Stimulated activated CD4-positive, alpha-beta T cell treated with anti-CD3 and anti-CD28 coated beads, TNF-alpha, amount 100 ng/mL, for 48 hours (primary cell): ENCODE measurements at places on chromosomes 6 and 20.

DNA sequence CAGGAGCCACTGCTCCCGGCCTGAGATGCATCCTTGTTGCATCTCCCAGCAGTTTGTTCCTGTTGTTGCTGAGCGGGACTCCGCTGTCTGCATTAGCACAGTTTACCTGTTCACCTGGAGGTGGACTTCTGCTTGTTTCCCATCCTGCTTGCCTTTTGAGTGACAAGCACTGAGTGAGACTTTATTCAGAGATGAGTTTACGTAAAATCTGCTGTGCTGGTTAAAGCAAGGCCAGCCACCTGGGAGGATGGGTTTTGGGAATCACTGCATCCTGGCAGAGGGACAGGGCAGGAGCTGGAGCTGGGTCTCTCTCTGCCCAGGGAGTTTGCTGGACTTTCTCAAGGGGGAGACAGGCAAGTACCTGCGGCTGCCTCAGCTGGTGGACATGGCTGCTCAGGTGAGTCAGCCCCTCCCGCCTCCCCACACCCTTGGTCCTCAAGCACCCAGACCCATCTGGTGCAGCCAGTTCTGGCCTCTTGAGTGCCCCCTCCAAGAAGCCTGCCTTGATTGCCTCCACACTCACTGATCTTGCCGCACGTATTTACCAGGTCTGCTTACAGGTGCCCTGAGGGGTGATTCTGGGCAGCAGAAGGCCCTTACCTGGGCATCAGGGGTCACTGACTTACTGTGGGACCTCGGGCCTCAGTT lies 55.5 kb downstream of the SRC start:
- DNase-seq, result no peak

- DNase-seq, result no peak
These were observed 232.3 kb upstream of the DTNBP1 start for GRCh38 chr6:15894973-15895725.

- DNase-seq, result no peak
These were observed 76.8 kb upstream of the SYNDIG1 start for GRCh38 chr20:24392612-24393011.

DNA sequence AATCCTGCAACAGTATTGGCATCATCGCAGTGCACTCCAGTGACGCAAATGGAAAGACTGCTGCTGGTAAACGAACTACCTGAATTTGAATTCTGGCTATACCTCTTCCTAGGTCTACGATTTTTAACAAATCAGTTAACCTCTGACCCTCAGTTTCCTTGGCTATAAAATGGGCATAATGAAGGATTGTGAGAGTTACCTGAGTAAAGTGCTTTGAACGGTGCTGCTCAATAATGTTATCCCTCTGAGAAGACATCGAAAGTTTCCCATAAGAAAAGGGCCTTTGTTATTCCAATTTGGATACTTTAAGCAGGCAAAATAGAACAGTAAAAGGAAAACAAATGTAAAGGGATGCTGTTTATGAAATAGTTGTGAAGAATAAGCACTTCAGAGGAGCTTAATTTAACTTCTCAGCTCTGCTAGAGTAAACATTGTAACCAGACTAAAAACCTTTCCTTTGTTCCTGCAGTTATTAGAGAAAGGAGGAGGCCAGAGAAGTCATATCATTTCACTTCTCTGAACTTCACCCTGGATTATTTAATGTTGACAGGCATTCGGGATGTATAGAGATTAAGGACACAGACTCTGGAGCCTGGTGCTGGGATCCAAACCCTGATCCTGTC lies 5.8 kb downstream of the SGK1 start:
- no peak for DNase-seq

GRCh38 chr6:134452906-134453305 lies 135.0 kb upstream of the SGK1 start:
- no peak for DNase-seq

- no peak for DNase-seq
These were observed 18.1 kb upstream of the CEBPB start for GRCh38 chr20:50172347-50173013.

- no peak for DNase-seq
These were observed 34.3 kb downstream of the SRC start for GRCh38 chr20:37379967-37380828.

DNA sequence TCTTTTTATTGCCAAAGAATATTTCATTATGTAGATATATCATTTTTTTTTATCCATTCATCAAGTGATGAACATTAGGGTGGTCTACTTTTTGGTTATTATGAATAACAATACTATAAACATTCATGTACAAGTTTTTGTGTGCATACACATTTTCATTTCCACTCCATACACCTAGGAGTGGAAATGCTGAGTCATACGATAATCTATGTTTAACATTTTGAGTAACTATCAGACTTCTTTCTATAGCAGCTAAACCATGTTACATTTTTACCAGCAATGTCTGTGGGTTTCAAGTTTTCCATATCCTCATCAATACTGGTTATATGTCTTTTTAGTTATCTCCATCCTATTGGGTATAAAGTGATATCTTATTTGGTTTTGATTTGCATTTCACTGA lies 65.7 kb downstream of the PRSS35 start:
- DNase-seq, result no peak

DNA sequence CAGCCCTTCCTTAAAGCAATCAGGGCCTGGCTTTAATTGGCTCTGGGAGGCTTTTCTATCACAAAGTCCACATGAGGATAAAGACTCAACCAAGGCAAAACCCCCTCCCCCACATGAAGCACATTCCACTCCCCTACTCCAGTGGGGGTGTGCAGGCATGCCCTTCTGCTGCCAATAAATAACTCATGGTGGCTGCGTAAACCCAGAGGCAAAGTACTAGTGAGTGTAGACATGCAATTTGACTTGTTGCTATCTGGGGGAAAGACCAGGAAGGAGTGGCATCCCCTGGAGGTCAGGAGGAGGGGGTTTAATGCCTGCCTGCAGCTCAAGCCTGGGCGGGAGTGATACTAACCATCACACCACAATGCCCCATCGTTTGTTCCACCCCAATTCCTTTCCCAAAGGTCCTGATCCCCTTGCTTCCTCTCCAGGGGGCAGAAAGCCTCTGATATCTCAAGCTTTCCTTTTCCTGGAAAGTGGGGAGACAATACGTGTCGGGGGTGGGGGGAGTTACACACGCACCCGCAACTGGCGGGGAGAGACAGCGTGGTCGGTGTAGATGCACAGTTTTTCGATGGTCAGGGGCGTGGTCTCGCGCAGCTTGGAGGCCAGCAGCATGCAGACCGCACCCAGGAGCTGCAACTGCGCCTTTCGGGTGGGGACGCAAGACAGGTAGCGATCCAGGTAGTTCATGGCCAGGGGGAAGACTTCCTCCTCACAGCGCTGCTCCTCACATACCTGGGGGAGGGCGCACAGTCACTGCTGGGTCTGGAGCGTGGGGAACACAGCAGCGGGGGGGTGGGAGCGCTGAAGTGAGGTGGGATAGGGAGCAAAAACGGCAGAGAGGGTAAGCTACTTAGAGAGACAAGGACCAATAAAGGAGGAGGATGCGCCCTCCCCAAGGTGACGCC lies 1.5 kb downstream of the CCND3 start:
- no peak for DNase-seq

GRCh38 chr6:152050451-152051195 lies 243.1 kb downstream of the ESR1 start:
- no peak for DNase-seq

- DNase-seq, result no peak
These were observed 20.1 kb downstream of the TOP1 start for GRCh38 chr20:41048461-41049301.

GRCh38 chr6:15342114-15342513 lies 96.2 kb downstream of the JARID2 start:
- DNase-seq, result no peak

GRCh38 chr6:84428300-84428907 lies 201.0 kb upstream of the CEP162 start:
- DNase-seq, result no peak

- no peak for DNase-seq
These were observed 109.2 kb upstream of the ASF1A start for GRCh38 chr6:118784641-118785164.

- no peak for DNase-seq
These were observed 169.3 kb upstream of the JARID2 start for GRCh38 chr6:15076565-15076964.

- no peak for DNase-seq
These were observed 20.4 kb downstream of the MAFB start for GRCh38 chr20:40668449-40669228.

DNA sequence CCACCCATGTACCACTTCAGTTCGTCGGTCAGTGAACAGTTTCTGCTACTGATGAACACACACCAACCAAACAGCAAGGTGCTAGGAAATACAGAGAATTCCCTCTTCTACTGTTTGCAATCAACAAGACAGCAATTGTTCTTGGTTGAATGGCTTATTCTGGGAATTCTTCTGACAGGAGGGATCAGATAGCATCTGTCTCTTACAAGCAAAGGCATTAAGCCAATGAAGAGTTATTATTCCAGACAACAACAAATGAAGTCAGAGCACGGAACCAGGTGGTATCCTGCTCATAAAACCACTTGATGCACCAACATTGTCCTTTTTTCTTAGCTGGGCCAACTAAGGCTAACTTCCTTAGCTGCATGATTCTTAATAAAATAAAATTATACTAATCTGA lies 37.8 kb downstream of the PTPRK start:
- no peak for DNase-seq

- DNase-seq, result no peak
These were observed 29.9 kb downstream of the ADTRP start for GRCh38 chr6:11748591-11749210.

GRCh38 chr20:24609757-24610156 lies 140.3 kb downstream of the SYNDIG1 start:
- no peak for DNase-seq

DNA sequence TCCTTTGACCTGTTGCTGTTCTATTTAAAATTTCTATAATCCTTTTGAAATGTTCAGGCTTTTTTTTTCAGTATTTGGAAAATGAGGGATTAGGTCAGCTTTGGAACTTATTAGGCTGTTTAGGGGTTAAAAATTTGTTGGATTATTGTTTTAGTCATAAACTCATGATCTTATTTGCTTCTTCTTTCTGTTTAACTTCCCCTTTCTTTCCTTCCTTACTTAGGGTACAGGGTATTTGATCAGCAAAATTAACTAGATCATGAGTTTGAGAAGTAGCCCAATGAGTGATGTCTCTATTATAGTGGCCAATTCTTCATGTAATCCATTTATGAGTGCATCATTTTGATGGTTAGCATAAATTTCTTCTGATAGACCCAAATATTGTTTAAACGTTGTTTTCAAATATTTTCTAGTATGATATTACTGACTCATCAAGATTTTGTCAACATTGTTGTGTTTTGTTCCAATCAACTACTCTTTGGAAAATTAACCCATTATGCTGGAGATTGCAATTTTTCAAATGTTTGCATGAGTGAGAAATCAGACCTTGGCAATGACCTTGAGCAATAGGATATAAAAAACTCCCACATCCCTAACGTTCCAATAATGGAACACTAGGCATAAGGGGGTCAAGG lies 94.4 kb downstream of the OTOR start:
- no peak for DNase-seq
